ENCODE measurements at places on chromosomes 11 and 22.
A peak's percentile ranks its signal among the peaks of the same experiment; 100 is the strongest.

GRCh38 chr11:8838248-8838647 lies 72.7 kb upstream of the AKIP1 start:
- DNase-seq: no peak

DNA sequence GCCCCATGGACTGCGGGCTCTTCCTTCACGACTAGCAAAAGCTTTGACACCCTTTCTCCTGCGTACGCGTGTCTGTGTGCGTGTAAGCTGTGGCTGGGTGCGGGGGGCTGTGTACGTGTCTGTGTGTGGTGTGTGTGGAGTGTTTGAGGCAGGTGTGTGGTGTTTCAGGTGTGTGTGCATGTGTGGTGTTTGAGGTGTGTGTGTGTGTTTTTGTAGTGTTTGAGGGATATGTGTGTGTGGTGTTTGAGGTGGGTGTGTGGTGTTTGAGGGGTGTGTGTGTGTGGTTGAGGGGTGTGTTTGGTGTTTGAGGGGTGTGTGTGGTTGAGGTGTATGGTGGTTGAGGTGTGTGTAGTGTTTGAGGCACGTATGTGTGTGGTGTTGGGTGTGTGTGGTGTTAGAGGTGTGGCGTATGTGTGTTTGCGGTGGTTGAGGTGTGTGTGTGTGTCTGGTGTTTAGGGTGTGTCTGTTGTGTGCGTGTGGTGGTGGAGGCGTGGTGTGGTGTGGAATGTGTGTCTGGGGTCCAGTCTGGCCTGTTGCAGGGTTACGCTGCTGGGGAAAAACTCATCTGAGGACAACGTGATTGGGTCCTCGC lies 687 bp upstream of the ARSA start:
- DNase-seq: no peak

- DNase-seq: no peak
These were observed 635 bp downstream of the C11orf21 start for GRCh38 chr11:2300936-2301630.

- DNase-seq: no peak
These were observed 253.7 kb upstream of the POU2AF2 start for GRCh38 chr11:110991661-110992355.

DNA sequence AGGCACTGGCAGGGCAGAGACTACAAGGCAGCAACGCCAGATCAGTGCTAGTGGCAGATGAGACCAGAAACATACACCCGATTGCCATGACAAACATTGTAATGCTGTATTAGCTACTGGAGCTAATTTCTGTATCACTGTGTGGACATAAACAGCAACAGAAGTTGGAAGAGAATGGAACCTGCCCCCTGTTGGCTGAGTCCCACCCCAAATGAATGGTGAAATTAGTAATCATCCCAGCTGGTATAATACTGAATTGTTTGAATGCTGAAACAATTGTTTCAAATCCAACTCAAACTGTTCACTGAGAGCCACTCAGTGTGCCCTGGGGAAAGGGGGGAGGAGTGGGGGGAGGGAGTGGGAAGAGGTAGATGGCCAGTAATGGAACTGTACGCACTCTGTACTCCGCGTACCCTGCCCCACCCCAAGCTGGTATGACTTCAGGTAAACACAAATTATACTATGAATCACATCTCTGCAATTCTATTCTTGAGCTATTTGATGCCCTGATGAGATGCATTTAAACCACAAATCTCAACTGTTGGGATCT lies 11.2 kb upstream of the BIRC3 start:
- DNase-seq: no peak

- DNase-seq: no peak
These were observed 10.3 kb downstream of the SEC14L4 start for GRCh38 chr22:30495041-30495784.

DNA sequence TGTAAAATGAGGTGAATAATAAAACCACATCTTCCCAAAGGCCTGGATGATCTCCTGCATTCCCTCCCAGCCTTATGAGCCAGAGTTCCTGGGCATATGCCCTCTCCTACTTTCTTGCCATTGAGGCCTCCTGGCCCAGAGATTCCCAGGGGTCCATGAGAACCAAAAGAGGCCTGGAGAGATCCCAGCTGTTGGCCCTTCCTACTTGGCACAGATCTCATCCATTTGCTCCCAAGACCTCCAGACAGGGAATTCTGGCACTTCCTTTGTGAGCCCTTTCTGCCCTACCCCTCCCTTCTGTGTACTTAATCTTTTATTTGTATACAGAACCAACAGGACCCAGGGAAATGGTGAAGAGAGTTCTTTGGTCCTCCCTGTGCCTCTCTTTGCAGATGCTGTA lies 21.4 kb downstream of the POU2F3 start:
- DNase-seq: no peak

- no peak for DNase-seq
These were observed 138.8 kb downstream of the ARHGAP20 start for GRCh38 chr11:110573411-110573810.

- DNase-seq: no peak
These were observed 5.3 kb upstream of the TYMP start for GRCh38 chr22:50535113-50535512.

- no peak for DNase-seq
These were observed 34.0 kb upstream of the CCDC134 start for GRCh38 chr22:41766476-41766875.

DNA sequence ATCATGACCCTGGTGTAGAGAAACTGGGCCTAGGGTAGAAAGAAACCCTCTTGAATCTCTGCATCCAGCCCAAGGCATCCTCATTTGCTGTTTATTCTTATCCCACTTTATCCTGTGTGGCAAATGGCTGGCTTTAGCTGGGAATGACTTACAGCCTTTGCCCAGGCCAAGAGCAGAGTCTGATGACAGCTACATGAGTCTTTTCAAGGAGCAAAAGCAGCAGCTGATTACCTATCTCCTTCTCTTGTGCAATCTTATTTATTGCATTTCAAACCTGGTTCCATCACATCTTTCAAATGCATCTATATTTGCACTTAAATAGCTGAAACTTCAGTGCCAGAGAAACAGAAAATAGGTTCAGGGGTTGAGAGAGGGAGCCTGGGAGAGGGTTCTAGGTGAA lies 26.1 kb downstream of the SYT13 start:
- DNase-seq: no peak

GRCh38 chr11:9143721-9144120 lies 52.3 kb upstream of the SCUBE2 start:
- no peak for DNase-seq

- no peak for DNase-seq
These were observed 102.3 kb upstream of the CD44 start for GRCh38 chr11:35036639-35037038.

DNA sequence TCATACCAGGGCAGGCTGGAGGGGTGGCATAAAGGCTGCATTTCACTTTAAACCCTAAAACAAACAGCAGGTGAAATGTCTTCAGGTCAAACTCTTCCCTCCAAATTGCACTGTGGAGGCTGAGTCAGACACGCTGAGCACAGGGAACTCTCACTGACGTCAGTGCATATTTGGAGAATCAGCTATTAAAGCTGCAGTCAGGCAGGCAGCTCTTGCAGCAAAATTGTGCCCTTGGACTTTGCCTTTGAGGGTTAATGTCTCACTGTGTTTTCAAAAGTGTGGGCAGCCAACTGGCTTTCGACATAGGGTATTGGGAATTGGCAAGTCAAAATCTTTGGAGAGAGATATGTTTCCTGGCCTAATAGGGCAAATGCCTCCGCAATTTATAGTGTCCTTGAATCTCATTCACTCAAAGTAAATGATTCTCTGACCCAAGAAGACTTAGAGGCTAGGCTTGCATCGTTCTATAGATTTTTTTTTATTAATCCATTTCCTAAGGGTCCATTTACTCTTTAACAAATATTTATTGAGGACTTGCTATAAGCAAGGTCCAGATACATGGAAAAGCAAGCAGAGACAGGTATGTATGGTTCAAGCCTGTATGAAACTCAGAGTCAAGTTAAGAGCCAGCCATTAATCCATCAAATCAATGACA lies 27.7 kb upstream of the SMCO4 start:
- DNase-seq: no peak

- peak; percentile 83 for DNase-seq
These were observed 77.7 kb downstream of the MORC2 start for GRCh38 chr22:30890686-30891442.

- no peak for DNase-seq
These were observed 259.5 kb downstream of the BRD1 start for GRCh38 chr22:49567899-49568750.

DNA sequence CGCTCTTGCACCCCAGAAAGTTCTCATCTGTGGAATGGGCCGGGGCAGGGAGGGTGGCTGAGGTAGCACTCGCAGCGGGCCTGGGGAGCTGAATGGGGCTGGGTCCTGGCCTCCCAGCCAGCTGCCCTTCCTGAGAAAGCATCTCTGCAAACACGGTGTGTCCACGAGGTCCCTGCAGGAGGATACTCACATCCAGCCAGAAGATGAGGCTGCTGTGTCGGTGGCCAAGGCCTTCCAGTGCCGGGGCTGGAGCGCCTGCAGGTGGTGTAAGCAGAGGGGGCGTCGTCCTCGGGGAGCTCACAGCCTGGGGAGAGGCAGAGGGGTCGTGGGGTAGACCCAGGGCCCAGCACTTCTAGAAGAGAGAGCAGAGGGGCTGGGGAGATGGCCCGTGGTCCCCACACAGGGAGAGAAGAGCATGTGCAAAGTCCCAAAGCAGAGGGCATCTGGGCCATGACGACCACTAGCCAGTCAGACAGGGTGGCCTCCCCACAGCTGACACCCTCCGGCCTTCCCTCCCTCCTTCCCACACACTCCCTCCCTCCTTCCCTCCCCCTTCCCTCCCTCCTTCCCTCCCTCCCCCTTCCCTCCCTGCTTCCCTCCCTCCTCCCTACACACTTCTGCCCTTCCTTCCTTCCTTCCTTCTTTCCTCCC lies 97.9 kb downstream of the WNT7B start:
- DNase-seq: no peak

DNA sequence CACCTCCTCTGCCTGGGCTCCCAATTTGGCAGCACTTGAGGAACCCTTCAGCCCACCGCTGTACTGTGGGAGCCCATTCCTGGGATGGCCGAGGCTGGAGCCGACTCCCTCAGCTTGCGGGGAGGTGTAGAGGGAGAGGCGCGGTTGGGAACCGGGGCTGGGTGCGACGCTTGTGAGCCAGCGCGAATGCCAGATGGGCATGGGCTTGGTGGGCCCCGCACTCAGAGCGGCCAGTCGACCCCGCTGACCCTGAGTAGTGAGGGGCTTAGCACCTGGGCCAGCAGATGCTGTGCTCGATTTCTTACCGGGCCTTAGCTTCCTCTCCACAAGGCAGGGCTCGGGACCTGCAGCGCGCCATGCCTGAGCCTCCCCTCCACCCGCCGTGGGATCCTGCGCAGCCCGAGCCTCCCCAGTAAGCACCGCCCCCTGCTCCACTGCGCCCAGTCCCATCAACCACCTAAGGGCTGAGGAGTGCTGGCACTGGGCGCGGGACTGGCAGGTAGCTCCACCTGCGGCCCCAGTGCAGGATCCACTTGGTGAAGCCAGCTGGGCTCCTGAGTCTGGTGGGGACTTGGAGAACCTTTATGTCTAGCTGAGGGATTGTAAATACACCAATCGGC lies 58.3 kb upstream of the DEFB108B start:
- DNase-seq: no peak

GRCh38 chr11:64545619-64546018 lies 45.4 kb upstream of the SLC22A12 start:
- no peak for DNase-seq

- DNase-seq: no peak
These were observed 10.4 kb downstream of the OR52K2 start for GRCh38 chr11:4459500-4459899.

DNA sequence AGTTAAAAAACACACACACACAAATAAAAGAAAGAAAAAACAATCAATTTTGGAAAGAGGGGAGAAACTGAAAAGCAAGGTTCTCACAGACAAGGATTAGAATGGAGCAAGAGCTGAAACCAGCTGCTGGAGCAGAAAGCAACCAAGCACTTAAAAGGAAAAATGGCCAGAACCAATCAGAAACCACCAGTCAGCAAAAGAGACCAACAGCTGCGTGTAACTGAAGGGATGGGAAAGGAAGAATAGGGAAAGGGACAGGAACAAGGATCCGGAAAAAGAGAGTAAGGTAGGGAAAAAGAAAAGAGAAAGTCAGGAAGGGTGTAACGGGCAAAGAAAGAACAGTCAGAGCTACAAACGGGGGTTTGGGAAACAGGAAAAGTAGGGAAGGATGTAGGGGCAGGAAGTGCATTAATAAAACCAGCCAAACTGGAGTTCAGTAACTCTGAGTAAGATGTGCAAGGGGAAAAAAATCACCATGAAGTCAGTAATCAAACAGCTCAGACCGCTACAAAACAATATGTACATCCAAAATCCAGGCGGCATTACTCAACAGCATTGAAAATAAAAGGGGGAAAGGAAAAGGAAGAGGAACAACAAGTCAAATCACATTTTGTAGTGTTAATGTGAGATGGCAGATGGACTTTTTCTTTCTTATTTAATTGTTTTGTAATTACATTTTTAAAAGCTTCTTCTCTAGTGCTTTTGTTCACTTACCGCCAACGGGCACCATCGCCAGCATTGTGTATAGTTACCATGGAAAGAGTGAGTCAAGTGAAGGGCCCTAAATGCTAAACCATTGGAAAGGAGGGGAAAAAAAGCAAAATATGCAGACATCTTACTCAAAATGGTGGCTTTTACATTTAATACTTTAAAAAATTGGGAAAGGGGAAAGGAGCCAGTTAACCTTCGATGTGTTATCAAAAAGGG lies 49.2 kb downstream of the APOL5 start:
- no peak for DNase-seq

- DNase-seq: no peak
These were observed 201.8 kb upstream of the LARGE1 start for GRCh38 chr22:34122042-34122441.

DNA sequence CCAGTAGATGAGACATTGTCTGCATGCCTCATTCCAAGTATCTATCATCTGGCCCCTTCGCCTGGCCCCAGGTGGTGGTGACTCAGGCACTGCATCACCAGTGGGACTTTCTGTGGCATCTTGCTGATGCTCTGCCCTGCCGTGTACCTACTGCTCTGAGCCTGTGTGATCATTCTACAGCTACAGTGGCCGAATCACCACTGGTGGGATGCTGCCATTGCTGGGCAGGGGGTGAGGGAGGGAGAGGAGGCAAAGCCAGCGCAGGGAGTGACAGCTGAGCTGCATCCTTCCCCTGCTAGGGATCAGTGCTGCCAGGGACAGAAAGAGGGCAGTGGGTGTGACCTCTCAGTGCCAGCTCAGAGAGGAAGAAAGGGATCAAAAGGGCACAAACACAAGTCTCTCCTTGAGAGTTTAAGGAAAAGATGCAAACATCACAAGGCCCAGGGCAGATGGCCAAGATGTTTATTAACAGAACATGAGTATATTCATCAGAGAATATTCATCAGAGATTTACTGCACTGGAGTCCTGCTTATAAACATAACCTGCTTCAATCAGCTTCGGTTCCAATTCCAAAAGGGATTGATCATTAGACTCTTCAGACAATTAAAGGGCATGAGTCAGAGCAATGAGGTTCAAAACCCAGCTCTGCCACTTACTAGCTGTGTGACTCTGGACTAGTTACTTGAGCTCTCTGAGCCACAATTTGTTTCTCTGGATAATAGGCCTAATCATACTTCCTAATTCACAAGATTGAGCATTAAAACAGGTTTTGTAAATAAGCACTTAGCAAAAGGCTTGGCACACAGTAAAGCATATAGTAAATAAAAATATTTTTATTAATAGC lies 109.8 kb downstream of the NAT10 start:
- DNase-seq: no peak

- DNase-seq: no peak
These were observed 115.8 kb upstream of the PITPNB start for GRCh38 chr22:28034760-28035401.

GRCh38 chr11:126317756-126318573 lies 14.1 kb downstream of the DCPS start:
- DNase-seq: no peak
